ENCODE measurements at places on chromosomes 3 and 15. TPM values are rescaled to one million over a fixed set of nuclear protein-coding genes. Genes with fewer than 3 reads are reported as not detected.

- H3K36me3 ChIP-seq: peaks cover 33% of the 10 kb centered on the region
- DNase-seq: no peak
- no peak overlapping the region for H3K27ac ChIP-seq
- no peaks in the 10 kb centered on the region for H3K4me1 ChIP-seq
These were observed 124.3 kb downstream of the LRIG1 start for GRCh38 chr3:66376568-66376967.

Gene ZNF80
- 0.28 TPM for total RNA-seq

GRCh38 chr15:38622304-38622703 is 57.7 kb upstream of the RASGRP1 start:
- no peaks in the 10 kb centered on the region for H3K36me3 ChIP-seq
- no peak overlapping the region for H3K27ac ChIP-seq
- H3K27me3 ChIP-seq: no peaks in the 10 kb centered on the region
- H3K4me1 ChIP-seq: peaks cover 5% of the 10 kb centered on the region
- H3K4me3 ChIP-seq: no peak overlapping the region

Gene SYNM
- 23.2 TPM for total RNA-seq

GRCh38 chr3:52388933-52389332 is 56.0 kb downstream of the SEMA3G start:
- DNase-seq: no peak
- H3K4me1 ChIP-seq: no peaks in the 10 kb centered on the region
- no peak overlapping the region for H3K27ac ChIP-seq
